T1000 (cell line): ENCODE measurements at places on chromosomes 16 and 17.

- DNase-seq: no peak
Measured at GRCh38 chr16:66890799-66891198, 10.5 kb downstream of the PDP2 start.

DNA sequence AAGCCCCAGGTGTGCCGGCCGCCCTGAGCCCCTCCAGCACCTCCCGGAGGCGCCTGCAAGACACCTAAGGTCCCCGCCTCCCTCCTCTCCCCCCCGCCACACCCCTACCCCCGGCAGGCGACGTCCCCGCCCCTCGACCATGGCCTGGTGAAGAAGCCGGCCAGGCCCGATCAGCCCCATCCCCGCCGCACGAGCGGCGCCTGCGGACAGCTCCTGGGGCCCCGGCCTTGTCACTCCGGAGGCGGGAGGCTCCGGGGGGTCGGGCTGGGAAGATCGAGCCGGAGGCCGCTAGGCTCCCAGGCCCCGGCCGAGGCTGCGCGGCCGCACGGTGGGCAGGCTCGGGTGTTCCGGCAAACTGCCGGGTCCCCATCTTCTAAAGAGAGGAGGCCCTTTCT is 405 bp upstream of the ACE start:
- no peak for DNase-seq

- no peak for DNase-seq
Measured at GRCh38 chr16:80014241-80014939, 413.9 kb upstream of the MAF start.

GRCh38 chr16:29745853-29746345 is at the start of gene C16orf54:
C16orf54 (minus strand) TSS chr16:29745990; CDS start chr16:29744951, 1,039 bp downstream.
- no peak for DNase-seq

GRCh38 chr16:89801800-89802199 is 14.6 kb downstream of the FANCA start:
- DNase-seq: no peak

DNA sequence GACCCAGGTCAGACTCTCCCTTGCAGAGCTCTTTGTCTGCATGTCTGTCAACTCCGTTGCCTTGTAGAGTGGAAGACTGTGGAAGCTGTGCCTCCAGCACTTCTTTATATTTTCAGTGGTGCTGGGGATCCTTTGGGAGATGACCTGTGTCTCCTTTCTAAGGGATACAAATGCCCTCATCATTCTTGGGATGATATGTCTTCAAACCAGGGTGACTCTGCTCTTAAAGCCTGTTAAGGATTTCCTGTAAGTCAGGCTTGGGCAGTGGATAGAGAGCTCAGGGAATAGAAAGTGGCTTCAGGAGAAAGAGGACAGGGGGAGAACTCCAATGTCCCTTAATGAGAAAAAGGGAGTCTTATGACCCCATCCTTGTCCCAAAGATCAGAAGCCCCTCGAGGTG is 1.5 kb downstream of the HOXB3 start:
- DNase-seq: no peak

- no peak for DNase-seq
Measured at GRCh38 chr16:67456391-67457081, 24.4 kb downstream of the ATP6V0D1 start.

DNA sequence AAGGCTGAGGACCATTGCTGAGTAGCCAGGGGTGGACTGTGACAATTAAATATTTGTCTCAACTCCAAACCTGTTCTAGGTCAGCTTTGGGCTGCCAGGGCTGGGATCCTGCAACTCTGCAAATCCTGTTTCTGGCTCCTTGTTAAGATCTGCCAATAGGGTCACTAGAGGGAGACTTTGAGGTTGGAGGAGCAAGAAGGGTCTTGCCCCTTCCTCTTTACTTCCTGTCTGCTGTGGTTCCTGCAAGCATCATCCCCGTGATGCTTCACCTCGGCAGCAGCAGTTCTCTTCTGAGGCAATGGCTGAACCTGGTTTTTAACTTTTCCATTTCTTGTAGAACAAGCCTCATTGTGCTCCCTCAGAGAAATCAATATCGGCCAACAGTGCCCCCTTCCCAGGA is 124.6 kb downstream of the IRX5 start:
- DNase-seq: no peak

DNA sequence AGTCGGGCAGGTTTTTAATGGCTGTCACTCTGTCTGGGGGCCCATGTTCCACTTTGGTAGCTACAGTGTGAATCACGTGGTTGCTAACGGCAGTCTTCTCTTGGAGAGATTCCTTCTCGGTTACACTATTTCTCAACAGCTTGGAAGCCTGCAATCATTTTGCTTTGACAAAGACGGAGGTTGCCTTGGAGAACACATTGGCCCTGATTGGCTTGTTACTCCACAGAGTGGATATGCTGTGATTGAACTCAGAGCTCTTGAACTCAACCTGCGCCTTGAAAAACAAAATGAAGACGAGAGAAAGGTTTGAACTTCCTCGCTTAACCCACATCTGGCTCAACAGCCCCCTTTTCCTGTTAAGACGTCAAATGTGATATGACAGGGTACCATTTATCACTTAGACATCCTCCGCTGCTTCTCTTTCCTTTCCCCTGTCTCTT is 218.9 kb downstream of the MAF start:
- no peak for DNase-seq

DNA sequence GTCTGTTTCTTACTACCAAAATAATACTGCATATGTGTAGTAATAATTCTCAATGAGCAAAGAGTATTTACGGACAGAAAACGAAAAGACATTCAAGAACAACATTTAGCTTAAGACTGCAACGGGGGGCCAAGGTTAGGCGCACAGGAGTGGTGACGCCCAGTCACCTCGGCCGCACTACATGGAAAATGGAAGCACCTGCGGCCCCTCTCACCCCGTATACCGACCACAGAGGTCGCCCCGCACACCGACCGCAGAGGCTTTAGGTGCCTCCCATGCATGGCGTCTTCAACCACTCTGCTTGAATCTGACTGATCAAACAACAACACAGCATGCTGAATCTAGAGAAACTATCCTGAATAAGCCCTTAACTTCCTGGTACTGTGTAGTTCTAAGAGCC is 26.4 kb downstream of the CCDC57 start:
- DNase-seq: no peak

GRCh38 chr17:60383379-60383778 is 8.6 kb downstream of the USP32 start:
- no peak for DNase-seq

- DNase-seq: no peak
Measured at GRCh38 chr17:74945543-74945942, 9.8 kb downstream of the OTOP3 start.

- DNase-seq: no peak
Measured at GRCh38 chr16:89035669-89036570, 57.7 kb upstream of the ACSF3 start.

- DNase-seq: no peak
Measured at GRCh38 chr17:48241131-48241591, 133.6 kb downstream of the SNX11 start.

- no peak for DNase-seq
Measured at GRCh38 chr17:73777131-73777449, 132.8 kb upstream of the SDK2 start.

GRCh38 chr17:68600067-68600930 is 868 bp downstream of the FAM20A start:
- DNase-seq: no peak

GRCh38 chr16:88622866-88623265 is 15.5 kb upstream of the IL17C start:
- no peak for DNase-seq

DNA sequence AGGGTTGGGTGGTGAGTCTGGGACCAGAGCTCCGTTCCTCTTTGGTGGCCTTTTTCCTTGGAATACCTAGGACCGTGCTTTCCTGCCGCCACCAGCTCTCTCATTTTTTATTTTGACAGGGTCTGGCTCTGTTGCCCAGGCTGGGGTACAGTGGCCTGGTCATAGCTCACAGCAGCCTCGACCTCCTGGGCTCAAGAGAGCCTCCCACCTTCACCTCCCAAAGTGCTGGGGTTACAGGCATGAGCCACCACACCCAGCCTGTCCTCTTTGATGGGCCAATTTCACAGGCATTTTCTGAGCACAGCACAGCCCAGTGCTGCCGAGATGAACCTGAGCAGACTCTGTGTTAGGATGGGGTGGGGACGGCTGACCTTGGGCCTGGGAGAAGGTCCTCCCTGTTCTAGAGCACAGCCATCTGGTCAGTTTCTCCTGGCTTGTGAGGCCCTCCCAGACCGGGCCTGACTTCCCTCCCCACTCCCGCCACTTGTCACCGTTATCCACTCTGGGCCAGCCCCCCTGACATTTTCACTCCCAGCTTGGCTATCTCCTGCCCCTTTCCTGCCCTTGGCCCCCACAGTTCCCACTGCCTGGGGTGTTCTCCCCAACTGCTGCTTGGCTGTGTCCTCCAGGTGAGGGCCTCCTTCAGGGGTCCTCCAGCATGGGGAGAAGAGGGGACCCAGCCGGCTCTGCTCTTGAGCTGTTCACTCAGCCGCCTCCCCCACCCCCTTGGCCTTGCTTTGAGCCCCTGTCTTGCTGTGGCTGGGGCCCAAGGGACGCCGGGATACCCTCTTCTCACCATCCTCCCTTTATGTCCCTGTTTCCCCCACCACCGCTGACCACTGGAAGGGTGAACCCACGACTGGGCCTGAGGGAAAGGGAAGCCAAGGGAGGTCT is 5.0 kb downstream of the ADCY7 start:
- DNase-seq: no peak

DNA sequence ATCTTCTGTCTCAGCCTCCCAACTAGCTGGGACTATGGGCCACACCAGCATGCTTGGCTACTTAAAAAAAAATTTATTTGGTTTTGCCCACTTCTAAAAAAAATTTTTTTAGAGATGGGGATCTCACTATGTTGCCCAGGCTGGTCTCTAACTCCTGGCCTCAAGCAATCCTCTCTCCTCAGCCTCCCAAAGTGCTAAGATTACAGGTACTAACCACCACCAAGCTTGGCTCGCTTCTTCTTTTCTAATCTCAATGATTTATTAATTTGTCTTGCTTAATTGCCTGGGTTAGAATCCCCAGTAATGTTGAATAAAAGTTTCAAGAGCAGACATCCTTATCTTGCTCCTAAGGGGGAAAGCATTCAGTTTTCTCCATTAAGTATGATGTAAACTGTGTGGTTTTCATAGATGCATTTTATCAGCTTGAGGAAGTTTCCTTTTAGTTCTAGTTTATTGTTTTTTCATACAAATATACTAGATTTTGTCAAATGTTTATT is 65.8 kb upstream of the NACA2 start:
- DNase-seq: no peak

GRCh38 chr17:45277992-45278391 is 16.1 kb upstream of the SPATA32 start:
- DNase-seq: no peak

- DNase-seq: no peak
Measured at GRCh38 chr17:70307430-70308225, 138.3 kb downstream of the KCNJ2 start.

GRCh38 chr17:34680151-34680550 is 100.8 kb downstream of the TMEM132E start:
- DNase-seq: no peak

DNA sequence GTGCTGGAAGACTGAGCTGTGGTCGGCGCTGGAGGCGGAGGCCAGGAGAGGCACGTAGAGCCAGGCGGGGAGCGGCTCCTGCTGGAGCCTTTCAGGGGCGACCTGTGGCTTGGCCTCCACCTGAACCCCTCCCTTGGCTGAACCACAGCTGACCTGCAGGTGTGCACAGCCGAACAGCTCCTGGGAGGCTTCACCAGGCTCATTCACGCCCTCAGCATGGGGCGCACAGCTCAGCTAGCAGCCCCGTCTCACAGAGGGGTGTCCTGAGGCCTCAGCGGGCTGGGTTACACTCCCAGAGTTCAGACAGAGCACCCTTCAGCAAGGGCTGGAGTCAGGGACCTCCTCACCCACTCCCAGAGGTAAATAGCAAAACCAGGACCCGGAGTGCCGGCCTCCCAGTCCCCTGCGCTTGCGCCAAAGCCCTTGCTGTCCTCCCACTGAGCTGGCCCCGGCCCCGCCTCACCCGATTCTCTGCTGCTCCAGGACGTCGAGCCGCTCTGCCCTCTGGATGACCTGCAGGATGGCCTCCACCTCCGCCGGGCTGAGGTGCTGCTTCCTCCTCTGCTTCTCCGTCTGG is 31.7 kb downstream of the RPH3AL start:
- no peak for DNase-seq

DNA sequence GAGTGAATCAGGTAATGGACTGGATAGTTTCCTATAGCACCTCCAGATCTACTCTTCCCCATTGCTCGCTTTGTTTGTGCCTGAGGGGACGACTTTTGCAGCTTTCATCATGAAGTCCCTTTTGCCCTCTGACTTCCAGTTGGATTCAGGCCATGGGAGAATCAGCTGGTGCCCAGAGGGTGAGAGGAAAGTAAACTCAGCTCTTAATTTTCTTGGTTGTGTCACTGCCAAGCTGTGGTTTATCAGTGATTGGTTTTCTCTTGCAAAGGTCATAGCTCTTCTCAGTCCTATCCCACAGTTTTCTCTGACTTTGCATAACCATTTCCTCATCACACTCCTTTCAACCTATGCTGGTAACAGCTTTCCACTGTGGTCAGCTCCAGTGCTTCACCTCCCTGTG is 200.1 kb downstream of the KCNJ2 start:
- DNase-seq: no peak

DNA sequence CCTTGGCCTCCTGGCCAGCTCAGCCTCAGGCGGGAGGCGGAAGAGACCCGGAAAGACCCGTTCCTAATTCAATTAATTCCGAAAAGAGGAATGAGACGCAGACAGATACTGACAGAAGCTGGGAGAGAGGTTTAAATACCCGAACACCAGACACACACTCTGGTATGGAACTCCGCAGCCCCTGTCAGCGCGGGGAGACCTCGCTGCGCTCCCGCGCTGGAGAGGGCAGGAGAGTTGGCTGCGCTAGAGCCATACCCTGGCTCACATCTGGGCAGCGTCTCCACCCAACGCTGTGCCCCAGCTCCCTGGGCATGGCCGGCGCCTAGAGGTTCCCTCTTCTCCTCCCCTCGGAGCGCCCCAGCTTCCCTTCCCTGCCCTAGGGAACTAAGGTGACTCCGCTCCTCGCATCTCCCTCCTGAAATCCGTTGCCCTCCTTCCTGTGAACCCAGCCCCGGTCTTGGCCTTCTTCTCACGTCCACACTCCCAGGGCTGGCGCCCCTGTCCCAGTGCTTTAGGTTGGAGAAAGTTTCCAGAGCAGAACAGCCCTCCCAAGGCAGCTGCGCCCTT is 8.0 kb downstream of the NEUROD2 start:
- DNase-seq: no peak

- no peak for DNase-seq
Measured at GRCh38 chr17:42058063-42058462, 7.7 kb upstream of the C17orf113 start.

DNA sequence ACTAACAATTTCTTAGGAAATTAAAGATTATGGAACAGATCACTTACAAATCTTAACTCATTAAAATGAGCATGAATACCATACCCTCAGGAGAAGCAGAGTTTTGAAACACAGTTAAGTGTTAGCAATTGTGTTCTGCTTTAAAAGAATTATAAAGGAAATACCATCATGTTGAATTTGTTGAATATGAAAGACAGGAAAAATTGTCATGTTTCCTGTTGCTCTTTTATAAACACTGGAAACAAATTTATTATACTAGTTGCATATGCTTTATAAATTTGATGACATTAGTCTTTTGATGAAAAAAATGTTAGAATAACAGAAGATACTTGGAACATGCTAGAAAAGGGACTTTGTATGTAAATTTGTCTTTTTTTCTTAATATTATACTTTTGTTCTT is 59.7 kb downstream of the VMP1 start:
- no peak for DNase-seq

GRCh38 chr16:85514598-85515318 is 98.4 kb upstream of the GSE1 start:
- peak; percentile 93 for DNase-seq
